ENCODE measurements at places on chromosomes 2 and 18.

DNA sequence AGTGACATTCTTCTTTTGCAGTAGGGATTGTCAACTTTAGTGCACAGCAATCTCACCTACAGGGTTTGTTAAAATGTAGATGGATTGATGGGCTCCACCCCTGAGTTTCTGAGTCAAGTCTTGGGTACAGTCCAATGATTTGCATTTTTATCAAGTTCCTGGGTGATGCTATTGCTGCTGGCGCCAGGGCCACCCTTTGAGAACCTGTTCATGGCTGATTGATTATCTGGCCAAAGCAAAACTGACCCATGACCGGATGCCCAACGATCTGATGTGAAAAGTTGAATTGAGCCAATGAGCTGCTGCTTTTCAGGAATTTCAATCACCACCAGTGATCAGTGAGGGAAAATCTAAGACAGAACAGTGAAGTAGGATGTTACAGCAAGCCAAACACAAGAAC is 675.3 kb downstream of the TMEM182 start:
- H3K36me3 ChIP-seq, result no peaks in the 10 kb centered on the region
- no peak for DNase-seq
- no peak overlapping the region for H3K27ac ChIP-seq
- no peak overlapping the region for H3K4me3 ChIP-seq
- H3K27me3 ChIP-seq, result no peaks in the 10 kb centered on the region
- H3K4me1 ChIP-seq, result no peaks in the 10 kb centered on the region

DNA sequence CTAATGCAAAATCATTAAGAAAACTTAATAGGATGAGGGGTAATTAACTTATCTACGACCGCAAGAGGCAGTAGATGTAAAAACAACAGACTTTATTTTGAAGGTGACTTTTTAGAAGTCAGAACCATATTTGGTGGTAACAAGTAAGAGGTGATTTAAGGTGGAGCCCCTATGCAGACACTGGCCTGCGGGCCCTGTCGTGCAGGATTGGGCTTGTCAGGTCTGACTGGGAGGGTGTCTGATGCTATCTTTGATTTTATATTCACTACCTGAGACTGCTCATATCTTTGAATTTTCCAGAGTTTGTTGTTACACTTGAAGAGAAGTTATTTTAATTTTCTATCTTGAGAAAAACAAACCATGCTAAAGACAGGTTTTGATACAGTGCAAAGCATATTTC is 29.1 kb upstream of the SCLY start:
- H3K4me3 ChIP-seq, result no peak overlapping the region
- peak overlapping the region; percentile 33 for H3K27ac ChIP-seq
- no peak for DNase-seq
- H3K27me3 ChIP-seq, result no peaks in the 10 kb centered on the region
- peaks cover 82% of the 10 kb centered on the region for H3K36me3 ChIP-seq

GRCh38 chr18:70142001-70142400 is 63.5 kb downstream of the RTTN start:
- H3K27me3 ChIP-seq, result no peaks in the 10 kb centered on the region
- no peak for DNase-seq
- H3K36me3 ChIP-seq, result peaks cover 51% of the 10 kb centered on the region
- no peak overlapping the region for H3K4me3 ChIP-seq

DNA sequence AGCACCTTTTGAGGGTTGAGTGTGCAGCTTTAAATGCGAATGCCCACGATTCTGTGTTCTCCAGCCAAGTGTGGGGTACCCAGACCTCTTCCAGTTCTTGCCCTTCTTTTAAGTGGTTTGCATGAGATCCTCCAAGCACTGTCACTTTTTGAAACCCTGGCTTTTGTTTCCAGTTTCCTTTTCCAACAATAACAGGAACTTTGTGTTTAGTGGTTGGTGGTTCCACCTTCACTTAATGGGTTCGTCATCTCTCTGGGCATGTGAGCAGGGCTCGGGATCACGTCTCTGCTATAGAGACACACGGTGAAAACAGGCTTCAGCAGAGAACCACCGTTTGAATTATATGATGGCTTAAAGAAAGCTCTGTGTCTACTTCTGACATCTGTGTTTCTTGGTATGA is 197.6 kb downstream of the LDLRAD4 start:
- peak overlapping the region; percentile 23 for H3K4me3 ChIP-seq
- H3K27me3 ChIP-seq, result no peaks in the 10 kb centered on the region
- peak overlapping the region; percentile 48 for H3K27ac ChIP-seq
- DNase-seq, result no peak
- H3K4me1 ChIP-seq, result peaks cover 18% of the 10 kb centered on the region

- H3K36me3 ChIP-seq, result no peaks in the 10 kb centered on the region
- peaks cover 17% of the 10 kb centered on the region for H3K4me1 ChIP-seq
- H3K27me3 ChIP-seq, result peaks cover 7% of the 10 kb centered on the region
- DNase-seq, result no peak
Measured at GRCh38 chr2:144452169-144452988, 67.5 kb downstream of the ZEB2 start.

DNA sequence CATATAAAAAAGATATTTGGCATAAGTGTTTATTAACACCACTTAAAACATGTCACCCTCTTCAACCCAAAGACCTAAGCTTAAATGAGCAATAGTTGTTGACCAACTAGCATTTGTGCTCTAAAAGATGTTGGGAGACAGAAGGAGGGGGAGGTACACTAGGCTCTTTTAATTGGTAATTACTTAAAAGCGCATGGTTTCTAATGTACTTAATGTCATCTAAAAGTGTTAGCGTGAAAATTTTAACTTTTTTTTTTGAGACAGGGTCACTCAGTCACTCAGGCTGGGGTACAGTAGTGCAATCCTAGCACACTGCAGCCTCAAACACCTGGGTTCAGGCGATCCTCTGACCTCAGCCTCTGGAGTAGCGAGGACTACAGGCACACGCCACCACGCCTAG is 5.5 kb downstream of the WDSUB1 start:
- DNase-seq, result no peak
- H3K4me3 ChIP-seq, result no peak overlapping the region
- no peak overlapping the region for H3K27ac ChIP-seq
- peaks cover 42% of the 10 kb centered on the region for H3K4me1 ChIP-seq
- H3K36me3 ChIP-seq, result peaks cover 22% of the 10 kb centered on the region

GRCh38 chr2:33107690-33108482 is 161.1 kb downstream of the LTBP1 start:
- no peak overlapping the region for H3K27ac ChIP-seq
- DNase-seq, result no peak
- no peaks in the 10 kb centered on the region for H3K36me3 ChIP-seq
- H3K4me1 ChIP-seq, result no peaks in the 10 kb centered on the region
- no peak overlapping the region for H3K4me3 ChIP-seq

Data from naive thymus-derived CD8-positive, alpha-beta T cell (primary cell).